ENCODE measurements at places on chromosomes 2 and 18. TPM values are rescaled to one million over a fixed set of nuclear protein-coding genes. Genes with fewer than 3 reads are reported as not detected.

The RUFY4 gene
- total RNA-seq = not detected

The GALNT13 gene
- total RNA-seq = 4.0 TPM

The CIDEA gene
- total RNA-seq = not detected

The SNTG2 gene
- total RNA-seq = 0.41 TPM

The UGT1A3 gene
- total RNA-seq = not detected

The SLC5A6 gene
- total RNA-seq = 74.3 TPM

The CTNNA2 gene
- total RNA-seq = not detected

GRCh38 chr2:168789776-168790175 lies 12.7 kb upstream of the NOSTRIN start:
- DNase-seq = no peak

- DNase-seq = peak; percentile 34
Observed at GRCh38 chr2:189379287-189379630, 62.0 kb upstream of the WDR75 start.

DNA sequence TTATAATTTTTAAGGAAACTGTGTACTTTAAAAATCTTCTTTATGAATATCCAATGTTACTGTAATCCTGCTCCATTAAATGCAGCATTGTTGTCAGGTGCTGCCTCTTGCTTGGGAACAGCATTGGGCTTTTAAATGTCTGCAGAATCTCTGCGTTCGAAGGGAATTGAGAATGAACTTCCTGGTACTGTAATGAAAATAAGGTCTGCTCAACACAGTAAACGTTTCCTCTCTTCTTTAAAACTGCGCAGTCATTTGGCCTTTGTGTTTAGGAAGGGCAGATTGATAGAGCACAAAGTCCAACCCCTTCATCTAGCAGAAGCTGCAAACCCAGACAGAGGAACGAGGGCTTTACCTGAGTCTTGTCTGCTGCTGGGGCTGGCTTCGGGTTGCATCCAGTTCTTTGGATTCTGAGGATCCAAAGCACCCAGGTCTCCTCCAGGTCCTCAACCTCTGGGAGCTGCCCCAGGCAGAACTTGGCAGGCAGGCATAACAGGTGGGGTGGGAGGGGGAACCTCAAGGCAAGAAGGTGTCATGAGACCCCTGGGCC lies 104.5 kb downstream of the UGGT1 start:
- no peak for DNase-seq

DNA sequence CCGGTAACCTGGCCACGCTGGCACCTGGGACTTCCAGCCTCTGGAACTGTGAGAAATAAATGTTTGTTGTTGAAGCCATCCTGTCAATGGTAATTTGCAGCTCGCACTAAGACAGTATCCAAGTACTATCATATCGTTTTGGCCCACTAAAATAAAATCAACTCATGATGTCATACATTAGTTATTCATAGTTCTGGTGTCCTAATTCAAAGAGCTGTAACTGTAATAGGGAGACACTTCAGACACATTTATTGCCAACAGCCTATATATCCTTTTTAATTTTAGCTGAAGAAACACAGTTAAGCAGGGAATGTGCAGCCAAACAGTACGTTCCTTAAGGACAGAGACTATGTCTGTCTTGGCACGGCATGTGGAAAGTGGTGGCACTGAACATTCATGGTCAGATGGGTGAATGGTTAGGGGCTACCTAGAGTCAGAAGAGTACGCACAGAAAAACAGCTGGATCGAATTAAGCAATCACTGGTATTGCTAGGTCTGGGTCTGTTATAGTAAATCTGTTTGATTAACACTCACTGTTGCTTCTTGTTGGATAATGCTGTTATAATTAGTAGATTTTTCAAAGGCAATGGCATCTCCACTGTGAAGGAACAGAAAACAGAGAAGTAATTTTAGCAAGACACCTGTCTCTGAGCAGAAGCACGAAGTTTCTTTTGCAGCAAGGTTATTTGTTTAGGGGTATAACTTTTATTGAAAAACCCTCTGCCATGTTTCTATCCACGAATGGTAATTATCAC lies 41.3 kb upstream of the CREG2 start:
- DNase-seq = no peak

- peak; percentile 52 for DNase-seq
Observed at GRCh38 chr2:197929008-197929885, 124.9 kb downstream of the PLCL1 start.

GRCh38 chr2:239267288-239267951 lies 133.4 kb downstream of the HDAC4 start:
- DNase-seq = peak; percentile 81

DNA sequence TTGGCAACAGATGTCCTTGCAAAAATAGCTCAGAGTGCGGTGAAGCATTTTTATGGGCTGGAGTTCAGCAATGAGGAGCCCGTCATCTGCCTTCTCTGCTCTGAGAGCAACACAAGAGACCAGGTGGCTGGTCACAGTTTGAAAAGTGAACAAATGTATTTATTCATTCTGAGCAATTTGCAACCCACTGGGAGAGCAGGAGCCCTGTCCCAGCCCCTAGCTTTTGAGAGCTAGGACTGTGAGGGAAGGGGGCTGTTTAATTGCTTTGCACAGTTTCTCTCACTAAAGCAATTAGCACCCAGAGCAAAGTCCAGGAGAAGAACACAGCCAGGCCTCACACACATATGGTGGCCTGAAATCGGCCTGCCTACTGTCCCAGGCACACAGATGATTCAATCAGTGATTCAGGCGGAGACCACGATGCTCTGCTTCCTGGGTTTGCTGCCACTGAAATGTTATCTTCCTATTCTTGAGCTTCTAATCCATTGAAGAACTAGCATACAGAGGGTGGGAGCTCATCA lies 646.1 kb upstream of the ACVR2A start:
- DNase-seq = peak; percentile 79

- DNase-seq = no peak
Observed at GRCh38 chr2:225040856-225041206, 1.4 kb downstream of the DOCK10 start.

DNA sequence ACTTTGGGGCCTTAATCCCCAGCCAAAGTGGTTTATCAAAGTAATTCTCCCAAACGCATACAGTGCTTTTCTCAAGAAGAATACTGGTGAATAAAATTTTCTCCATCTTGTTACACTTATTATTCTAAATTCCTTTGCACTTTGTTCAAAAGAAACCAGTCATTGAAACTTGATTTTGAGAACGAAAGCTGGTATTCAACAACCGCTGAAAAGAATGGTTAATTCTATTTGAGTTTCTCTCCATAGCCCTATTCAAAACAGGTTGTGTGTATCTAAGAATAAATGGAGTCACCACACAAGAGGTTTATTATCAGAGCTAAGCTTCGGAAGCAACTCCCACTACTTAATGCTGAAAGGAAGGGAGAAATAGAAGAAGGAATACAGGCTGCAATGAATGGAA lies 117.7 kb downstream of the C1D start:
- DNase-seq = no peak

- no peak for DNase-seq
Observed at GRCh38 chr2:6310256-6311215, 555.2 kb downstream of the CMPK2 start.

GRCh38 chr2:11698009-11698922 lies 28.3 kb upstream of the NTSR2 start:
- peak; percentile 52 for DNase-seq

DNA sequence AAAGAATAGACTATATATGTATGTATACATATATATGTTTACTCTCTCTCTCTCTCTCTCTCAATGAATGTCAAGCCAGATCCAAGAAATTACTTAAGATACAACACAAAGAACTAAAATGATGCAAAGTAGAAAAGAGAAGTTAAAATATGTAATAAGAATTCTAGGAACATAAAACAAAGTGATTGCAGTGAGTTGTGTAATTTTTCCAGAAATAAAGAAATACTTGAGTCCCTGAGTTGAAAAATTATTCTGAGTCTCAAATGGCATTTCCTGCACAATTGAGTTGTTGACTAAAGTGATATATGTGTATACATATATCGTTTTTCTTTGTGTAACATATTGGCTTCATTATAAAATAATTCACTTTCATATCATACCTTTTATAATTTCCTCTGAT lies 262.4 kb downstream of the INSIG2 start:
- no peak for DNase-seq
